ENCODE measurements at places on chromosomes 7 and 10.

- no peak for DNase-seq
Observed at GRCh38 chr7:44376429-44377133, 51.2 kb upstream of the CAMK2B start.

- no peak for DNase-seq
Observed at GRCh38 chr10:127450644-127451043, 98.5 kb upstream of the NPS start.

DNA sequence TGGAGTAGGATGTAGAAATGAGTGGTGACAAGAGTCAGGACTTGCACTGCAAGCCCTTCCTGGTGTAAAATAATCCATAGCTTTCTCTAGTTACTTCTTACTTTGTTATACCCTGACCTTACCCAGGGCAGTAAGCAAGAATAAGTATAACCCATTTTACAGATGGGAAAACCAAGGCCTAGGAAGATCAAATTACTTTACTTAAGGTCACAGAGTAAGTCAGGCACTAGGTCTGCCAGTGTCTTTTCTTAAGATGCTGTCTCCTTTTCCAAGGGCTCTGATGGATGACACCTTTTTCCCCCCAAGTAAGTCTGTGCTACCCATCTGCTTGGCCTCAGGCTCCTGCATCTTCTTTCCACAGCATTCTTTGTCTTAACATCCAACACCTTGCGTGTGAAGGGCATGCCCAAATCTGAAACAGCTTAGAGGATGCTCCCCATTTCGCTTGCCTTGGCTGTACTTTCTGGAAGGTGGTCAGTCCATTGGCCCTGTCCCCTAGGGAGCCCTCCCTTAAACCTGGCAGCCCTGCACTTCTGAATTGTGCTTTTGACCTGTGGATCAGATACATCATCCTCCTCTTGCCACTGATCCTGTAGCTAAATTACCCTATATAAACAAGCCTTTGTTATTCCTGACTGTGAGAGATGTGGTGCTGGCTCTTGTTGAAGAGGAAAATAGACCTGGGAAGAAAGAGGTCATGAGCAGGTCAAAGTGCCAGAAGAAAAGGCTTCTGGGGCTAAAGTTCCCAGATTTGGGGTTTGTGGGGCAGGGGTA lies 168.6 kb downstream of the LRMDA start:
- DNase-seq = no peak

GRCh38 chr10:121069061-121069850 lies 218.1 kb downstream of the WDR11 start:
- DNase-seq = no peak

DNA sequence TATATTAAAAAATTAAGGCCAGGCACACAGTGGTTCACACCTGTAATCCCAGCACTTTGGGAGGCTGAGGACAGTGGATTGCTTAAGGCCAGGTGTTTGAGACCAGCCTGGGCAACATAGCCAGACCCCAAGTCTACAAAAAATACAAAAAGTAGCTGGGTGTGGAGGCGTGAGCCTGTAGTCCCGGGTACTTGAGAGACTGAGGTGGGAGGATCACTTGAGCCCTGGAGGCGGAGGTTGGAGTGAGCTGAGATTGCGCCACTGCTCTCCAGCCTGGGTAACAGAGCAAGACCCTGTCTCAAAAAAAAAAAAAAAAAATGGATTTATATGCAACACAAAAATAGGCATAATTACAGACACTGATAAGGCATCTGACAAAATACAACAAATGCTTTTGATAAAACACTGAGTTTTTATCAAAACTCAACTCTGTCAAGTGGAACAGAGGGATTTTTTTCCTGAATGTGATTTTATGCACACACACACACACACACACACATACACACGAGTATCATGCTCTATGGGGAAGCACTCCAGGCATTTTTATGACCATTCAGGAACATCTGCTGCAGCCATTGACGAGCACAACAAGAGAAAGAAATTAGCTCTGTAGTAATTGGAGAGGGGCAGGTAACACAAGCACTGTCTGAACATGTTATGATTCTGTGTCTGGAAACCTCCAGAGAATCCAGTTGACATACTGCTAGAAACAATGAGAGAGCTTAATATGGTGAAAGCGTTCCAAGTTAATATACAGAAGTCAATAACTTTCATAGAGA lies 193.1 kb downstream of the WDR37 start:
- no peak for DNase-seq

DNA sequence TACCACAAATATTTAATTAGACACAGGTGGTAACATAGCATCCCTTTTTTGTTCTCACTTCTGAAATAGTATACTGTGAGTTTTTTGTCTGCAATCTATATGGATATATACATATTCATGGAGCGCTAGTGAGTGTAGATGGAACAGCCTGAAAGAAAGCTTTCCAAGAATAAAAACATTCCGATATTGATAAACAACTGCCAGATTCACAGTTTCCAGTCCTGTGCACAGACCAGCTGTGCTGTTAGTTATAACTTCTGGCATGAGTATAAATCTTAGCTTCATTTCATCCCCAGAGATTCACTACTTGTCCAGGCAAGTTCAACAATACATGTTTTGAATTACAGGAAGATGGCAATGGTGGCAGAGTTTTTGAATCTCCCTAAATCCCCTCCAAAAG lies 467.1 kb upstream of the STEAP1 start:
- DNase-seq = no peak

DNA sequence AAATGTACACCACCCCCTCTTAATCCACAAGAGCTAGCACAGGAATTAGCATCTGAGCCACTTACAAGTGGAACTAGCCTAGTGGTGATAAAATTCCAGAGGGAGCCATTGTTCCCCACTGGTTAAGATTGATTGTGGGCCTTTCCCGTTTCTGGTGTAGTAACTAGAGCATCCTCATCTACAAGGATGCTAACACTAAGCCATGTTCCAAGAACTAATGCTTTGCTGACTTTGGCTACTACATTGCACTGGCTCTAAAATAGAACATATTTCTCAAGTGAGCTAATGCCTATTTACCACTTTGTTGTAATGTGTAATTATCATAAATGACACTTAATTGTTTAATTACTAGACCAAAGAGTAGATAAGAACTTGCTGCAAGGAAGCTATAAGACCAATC lies 143.7 kb downstream of the FZD1 start:
- no peak for DNase-seq

DNA sequence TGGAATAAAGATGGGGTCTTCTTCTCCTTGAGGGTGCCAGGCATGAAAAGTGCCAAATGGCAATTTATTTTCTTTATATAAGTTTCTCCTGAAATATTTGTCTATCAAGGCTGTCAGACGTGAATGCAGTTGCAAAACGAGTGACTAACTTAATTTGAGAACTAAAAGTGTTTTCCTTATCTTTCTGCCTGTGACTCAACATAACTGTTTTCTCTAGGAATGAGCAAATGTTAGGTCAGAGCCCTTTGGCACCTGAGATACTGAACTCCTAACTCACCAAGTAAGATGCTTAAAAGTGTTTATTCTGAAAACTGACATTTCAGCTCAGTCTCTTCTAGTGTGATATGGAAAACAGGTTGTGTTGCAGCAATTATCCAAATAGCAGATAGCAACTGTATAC lies 197.0 kb downstream of the STK31 start:
- DNase-seq = no peak

- DNase-seq = no peak
Observed at GRCh38 chr7:102252366-102252982, 34.2 kb upstream of the SH2B2 start.

- no peak for DNase-seq
Observed at GRCh38 chr10:121610798-121611323, 12.6 kb upstream of the FGFR2 start.

DNA sequence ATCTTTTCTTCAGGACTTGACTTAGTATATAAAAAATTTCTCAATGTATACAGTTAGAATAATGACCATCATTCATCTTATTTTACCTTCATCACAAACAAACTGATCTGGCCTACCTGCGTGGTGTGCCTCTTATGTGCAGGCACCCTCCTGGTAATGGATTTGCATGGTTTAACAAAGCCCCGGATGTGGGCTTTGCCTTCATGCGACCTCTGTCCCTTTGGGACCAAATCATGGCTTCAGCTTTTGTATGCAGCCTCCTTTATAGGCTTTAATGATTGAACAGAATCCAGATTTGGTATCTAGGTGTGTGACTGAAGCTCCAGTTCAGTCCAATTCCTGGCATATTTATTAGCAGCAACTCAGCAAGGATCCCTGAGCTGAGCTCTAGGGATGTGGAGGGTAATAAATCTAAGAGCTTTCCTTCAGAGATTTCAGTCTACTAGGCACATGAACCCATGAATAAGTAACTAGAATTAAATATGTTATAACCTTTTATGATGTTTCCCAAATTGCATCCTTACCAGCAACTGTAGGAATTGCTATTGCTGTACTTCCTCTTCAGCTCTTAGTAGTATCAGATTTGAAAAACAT lies 256.9 kb downstream of the ABCA13 start:
- DNase-seq = no peak

GRCh38 chr7:135337506-135337905 lies 103.9 kb downstream of the STRA8 start:
- DNase-seq = no peak
